Ovary (tissue), 10 donors: ENCODE measurements at places on chromosomes 16 and 17. TPM values are rescaled to one million over a fixed set of nuclear protein-coding genes. Genes with fewer than 3 reads are reported as not detected.

DNA sequence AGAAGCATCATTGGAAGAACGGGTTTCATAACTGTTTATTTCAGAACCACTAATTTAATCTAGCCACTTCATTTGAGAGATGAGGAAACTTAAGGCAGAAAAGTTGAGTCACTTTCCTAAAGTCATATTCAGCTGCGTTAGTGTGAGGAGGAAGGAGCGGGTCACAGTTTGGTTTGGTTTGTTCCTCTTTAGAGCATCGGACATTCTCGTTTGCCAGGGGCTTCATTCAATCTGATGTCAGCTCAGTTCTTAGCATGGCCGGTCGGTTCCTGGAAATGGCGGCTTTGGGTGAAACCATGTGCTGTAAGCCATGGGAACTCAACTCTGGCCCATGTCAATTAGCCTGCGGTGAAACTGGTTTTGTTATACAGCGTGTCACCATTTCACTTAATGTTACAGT, 186.5 kb downstream of the LGALS9B start:
- no peak for DNase-seq

DNA sequence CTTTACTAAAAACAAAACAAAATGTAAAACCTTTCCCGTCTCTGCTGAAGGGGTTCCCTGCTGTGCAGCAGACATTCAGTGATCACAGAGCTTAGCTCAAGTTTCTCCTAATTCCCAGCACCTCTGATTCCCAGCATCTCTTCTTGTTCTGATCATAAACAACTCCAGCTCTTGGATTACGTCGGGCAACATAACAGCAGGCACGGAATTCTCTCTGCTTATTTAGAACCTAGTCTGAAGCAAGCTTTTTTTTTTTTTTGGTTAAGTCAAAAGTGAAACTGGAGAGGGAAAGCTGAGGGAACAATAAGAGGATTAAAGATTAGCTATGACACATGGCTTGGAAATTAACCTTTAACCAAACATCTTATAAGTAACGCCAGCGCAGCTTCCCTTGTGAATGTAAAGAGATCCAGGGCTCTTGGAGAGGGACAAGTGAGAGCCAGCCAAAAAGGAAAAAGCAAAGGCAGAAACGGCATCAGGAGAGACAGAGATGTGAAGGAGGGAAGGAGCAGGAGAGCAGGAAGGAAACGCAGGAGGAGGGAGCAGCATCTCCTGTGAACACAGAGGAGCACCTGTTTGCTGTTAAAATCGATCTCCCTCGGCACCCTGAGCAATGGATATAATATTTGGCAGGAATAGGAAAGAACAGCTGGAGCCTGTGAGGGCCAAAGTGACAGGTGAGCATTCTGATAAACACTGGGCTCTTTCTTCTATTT, at the start of gene BCO1:
BCO1 (plus strand) TSS at position 394 of the 716 bp plus-strand sequence; CDS start at position 614, 220 bp downstream.
- DNase-seq: peak; percentile 24

GRCh38 chr17:39726617-39727016, 3.7 kb downstream of the MIEN1 start:
- no peak for DNase-seq

- DNase-seq: no peak
Measured at GRCh38 chr17:61338874-61339478, 60.7 kb upstream of the TBX2 start.

- no peak for DNase-seq
Measured at GRCh38 chr17:69757688-69758430, 317.2 kb upstream of the KCNJ16 start.

DNA sequence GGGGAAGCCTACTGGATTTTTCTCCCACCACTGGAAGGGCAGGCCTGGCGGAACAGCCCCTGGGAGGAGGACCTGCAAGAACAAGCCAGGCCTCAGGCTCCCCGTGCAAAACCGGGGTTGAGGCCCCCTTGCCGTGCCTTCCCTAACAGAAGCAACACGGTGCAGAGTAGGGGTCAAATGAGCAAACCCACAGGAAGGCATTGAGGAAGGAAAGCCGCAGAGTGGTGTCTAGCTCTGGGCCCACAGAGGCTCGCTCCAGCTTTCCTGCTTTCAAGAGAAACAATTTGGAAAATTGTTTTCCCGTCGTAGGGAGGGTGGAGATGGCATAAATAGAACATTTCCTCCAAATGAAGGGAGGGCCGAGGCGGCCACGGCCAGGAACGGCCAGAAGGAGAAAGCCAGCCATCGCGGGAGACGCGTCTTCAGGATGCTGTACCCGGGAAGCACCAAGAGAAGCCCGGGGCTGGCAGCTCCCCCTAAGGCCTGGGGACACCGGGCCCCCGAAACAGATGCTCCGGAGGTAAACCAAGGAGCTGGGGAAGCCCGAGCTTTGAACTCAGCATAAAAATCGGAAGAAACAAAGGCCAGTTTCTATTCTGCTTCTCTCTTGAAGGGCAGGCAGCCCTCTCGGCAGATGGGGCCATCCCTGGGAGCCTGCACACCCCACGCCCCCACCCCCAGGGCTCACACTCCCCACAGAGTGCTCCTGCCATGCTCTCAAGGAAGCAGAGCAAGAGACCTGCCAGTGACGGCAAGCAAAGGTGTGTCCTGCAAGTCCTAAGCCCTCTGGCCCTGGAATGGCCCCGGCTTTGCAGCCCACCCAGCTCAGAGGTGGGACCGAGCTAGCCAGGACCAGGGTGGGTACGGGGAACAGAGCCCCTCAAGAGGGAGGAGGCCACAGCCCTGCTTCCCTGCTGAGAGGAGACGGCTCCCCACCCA, 92.0 kb downstream of the RBFOX3 start:
- no peak for DNase-seq

DNA sequence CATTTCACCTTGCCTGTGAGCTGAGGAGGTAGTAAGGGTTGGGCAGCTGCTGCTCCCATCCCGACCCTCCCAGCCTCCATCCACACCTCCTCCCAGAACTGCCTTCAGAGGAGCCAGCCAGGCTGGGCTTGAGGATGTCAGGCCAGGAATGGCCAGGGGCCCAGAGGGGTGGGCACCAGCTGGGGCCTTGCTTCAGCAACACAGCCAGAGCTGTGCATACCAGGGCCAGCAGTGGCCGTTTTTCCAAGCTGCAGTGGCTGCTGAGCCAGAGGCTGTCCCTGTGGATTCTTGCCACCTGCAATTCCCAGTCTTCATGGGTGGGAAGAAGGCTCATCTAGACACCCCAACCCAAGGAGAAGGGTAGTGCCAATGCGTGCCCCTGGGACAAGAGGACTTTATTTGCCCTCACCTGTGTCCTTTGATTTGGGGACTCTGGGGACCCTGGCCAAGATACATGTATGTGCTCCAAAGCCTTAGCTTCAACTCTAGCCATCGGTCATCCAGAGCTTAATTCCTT, 153.4 kb upstream of the SDK2 start:
- no peak for DNase-seq

- no peak for DNase-seq
Measured at GRCh38 chr17:41457676-41458075, 9.5 kb downstream of the KRT32 start.

- DNase-seq: no peak
Measured at GRCh38 chr16:7334801-7335560, 2.3 kb downstream of the RBFOX1 start.

The SGCA gene
- 3.4 TPM for polyA plus RNA-seq

DNA sequence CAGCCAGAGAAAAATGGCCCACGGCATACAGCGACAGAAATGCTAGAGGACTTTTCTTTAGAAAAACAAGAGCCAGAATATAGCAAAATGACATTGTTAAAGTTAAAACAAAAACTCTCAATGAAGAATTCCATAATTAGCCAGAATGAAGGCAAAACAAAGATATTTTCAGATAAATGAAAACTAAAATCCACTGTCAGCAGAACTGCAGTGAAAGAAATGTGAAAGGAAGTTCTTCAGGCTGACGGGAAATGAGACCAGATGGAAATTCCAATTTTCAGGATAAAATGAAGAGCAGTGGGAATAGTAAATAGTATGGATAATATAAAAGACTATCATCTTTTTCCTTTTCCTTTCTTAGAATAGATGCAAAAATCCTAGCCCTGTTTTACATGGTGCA, 38.4 kb downstream of the ZCCHC14 start:
- no peak for DNase-seq

DNA sequence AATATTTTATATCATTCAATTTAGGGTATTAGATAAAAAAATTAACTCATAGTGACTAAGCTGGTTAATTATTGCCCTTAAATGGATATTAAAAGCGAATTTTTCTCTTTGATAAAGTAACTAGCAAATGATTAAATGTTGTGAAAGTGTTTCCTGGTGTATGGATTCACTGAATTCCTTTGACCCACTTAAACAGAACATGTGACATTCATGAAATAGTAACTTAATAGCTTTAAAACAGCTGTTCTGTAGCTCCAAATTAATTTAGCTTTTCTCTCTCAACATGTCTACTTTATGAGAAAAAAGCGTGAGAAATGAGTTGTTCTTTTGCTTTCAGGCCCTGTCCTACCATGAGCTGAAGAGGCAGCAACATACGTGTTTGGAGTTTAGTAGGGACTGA, 36.4 kb upstream of the APPBP2 start:
- no peak for DNase-seq
